ENCODE measurements at places on chromosomes 11 and 22.

GRCh38 chr11:34181856-34182405 is 76.5 kb downstream of the NAT10 start:
- no peak for DNase-seq

DNA sequence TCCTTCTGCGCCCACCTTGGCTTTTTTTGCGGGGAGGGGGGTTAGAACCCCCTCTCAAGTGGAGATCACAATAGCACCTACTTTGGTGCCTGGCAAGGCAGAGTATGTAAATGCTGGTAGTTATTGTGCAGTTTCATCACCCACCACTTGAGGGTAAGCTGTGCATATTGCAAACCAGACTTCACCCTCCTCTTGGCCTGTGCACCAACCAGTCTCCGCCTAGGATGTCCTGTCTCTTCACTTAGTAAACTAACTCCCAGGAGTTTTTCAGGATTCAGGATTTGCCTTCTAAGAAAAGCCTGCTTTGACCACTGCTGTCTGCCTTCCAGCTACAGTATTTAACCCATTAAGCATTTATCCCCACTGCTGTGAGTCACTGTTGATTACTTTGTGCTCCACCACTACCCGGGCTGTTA is 2.0 kb upstream of the UBXN1 start:
- peak; percentile 90 for DNase-seq

DNA sequence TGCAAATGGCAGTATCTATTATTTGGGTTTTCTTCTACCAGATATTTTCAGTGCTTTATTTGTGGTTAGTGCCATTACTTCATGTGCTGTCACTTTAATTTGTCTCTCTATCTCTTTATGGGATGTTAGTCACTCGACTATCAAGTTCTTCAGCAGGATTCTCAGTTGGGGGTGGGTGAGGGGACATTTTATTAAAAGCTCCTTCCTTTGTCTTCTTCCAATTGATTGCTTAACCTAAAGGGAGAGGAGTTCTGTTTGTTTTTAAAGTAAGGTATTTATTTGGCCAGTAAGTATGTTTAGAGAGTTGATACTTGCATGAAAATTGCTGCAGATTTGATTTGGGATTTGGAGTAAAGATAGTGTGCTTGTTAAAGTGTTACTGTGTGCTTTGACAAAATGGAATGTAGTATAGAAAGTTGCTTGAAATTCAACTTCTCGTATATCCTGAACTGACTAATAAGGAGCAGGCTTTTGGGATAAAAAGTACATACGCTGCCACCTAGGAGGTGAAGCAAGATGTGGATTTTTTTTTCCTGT is 10.3 kb downstream of the YAP1 start:
- DNase-seq, result no peak

- DNase-seq, result no peak
Observed at GRCh38 chr11:107157146-107157808, 139.0 kb upstream of the GUCY1A2 start.

- no peak for DNase-seq
Observed at GRCh38 chr22:43743131-43743530, 69.0 kb downstream of the EFCAB6 start.

- no peak for DNase-seq
Observed at GRCh38 chr11:116727990-116728389, 44.8 kb downstream of the BUD13 start.
